KBM-7 (cell line): ENCODE measurements at places on chromosomes 12 and 14.

DNA sequence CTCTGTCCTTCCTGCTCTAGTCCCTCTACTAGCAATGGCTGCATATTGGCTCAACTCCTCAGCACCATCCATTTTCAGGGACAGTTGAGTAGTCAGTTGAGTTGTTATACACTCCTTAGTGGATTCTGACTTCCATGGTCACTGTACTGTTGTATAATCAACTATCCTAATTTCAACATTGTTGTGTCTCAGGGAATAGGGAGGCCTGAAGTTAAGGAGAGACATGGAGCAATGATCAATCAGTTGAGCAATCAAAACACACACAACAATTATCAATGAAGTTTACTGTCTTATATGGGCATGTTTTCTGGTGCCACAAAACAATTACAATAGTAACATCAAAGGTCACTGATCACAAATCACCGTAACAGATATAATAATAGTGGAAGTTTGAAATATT, 255.9 kb downstream of the KCNC2 start:
- DNase-seq = no peak

DNA sequence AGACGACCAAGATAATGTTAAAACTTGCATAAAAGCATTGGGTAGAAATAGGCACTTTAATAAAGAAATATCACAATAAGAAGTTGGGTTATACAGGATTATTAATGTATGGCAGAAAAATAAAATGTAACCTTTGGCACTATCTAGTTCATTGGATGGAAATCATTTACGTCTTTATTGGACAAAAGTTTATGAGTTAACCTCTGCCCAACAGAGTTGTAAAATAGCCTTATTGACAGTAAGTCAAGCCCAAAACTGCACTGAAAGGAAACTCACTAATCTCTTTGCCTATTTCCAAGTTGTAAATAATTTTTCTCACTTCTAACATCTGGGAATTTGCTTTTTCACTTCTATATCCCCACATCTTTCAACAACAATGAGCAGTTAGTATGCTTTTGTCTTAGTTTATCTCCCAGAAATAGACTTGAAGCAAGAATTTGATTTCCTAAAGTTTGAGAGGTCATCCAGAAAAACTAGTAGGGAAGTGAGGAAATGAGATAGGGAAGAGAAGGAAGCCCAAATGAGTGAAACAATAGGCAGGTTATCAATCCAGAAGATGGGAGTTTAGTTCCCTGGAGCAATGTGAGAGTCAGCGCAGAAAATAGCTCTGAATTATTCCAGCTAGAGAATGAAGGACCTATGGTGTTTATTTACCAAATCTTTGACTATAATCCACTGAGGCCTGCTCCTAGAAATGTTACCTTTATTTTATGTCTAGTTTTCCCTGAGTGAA, 434.8 kb downstream of the CCER1 start:
- no peak for DNase-seq

GRCh38 chr14:86639146-86639545, 1109.2 kb downstream of the FLRT2 start:
- peak; percentile 5 for DNase-seq

DNA sequence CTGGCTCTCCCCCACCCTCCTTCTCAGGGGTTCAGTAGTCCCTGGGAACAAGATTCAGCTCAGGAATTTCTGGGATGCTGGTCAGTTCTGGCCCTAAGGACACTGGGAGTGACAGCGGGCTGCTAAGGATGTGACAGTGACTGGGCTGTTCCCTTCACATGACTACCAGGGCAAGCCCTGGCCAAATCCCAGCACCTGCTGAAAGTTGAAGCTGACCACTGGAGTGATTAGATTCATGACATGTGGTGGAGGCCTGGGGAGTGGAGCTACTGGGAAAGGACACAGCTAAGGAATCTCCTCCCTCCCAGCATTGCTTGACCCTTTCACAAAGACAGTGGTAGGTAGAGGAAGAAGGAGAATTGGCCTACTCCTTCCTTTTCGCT, 204.9 kb downstream of the DAD1 start:
- no peak for DNase-seq

- DNase-seq = peak; percentile 90
These were observed 104.0 kb downstream of the CCDC91 start for GRCh38 chr12:28294300-28294699.

DNA sequence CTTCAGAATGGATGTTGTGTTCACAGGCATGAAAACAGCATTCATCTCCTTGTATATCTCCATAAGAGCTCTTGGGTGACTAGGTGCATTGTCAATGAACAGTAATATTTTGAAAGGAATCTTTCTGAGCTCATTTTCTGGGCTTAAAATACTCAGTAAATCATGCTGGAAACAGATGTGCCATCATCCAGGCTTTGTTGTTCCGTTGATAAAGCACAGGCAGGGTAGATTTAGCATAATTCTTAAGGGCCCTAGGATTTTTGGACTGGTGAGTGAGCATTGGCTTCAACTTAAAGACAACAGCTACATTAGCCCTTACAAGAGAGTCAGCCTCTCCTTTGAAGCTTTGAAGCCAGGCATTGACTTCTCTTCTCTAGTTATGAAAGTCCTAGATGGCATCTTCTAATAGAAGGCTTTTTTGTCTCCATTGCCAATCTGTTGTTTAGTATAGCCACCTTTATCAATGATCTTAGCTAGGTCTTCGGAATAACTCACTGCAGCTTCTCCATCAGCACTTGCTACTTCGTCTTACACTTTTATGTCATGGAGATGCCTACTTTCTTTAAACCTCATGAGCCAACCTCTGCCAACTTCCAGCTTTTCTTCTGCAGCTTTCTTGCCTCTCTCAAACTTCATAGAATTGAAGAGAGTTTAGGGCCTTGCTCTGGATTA, 79.6 kb upstream of the PSMA6 start:
- no peak for DNase-seq

GRCh38 chr12:98754095-98754494, 109.0 kb downstream of the APAF1 start:
- DNase-seq = no peak

DNA sequence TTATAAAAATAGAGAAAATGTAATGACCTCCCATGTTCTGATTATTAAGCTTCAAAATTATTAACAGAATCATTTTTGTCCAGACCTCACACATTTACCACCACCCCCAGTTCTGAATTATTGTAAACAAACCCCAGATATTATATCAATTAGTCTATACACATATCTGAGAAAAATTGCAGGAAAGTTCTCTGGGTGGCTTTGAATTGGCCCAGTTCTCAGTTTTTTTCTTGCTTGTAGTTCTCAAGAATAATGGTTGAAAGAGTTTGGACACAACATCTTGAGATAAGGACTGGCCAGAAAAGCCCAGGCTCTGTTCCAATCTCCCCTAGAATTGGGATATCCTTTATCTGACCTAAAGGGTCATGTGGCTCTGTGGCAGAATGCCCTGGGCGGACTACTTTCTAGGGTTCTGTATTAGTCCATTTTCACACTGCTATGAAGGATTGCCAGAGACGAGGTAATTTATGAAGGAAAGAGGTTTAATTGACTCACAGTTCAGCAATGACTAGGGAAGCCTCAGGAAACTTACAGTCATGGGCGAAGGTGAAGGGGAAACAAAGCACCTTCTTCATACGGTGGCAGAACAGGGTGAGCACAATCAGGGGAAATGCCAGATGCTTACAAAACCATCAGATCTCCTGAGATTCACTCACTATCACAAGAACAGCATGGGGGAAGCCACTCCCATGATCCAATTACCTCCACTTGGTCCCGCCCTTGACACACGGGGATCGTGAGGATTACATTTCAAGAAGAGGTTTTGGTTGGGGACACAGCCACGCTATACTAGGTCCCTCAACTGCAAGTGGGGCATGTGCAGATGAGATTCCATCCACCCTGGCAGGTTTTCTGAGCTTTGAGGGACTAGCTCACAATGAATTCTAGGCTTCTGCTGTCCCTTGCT, 1504.6 kb upstream of the FLRT2 start:
- DNase-seq = no peak

DNA sequence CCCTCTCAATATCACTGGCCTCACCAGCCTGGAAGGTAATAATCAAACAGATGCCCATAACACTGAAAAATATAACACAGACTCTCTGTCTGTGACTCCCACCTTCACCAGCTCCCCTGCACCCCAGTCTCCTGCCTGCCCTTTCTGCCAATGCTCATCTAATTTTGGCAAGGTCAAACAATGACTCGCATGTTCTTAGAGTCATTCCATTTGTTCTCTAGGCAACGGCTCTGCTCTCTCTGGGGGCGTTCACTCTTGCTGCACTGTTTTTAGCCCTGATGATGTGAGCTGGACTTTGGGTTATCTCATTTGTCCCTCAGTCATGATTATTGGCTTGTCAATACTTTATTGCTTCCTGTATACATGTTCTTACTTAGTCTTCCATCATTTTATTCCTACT, 691.8 kb downstream of the FLRT2 start:
- DNase-seq = no peak

DNA sequence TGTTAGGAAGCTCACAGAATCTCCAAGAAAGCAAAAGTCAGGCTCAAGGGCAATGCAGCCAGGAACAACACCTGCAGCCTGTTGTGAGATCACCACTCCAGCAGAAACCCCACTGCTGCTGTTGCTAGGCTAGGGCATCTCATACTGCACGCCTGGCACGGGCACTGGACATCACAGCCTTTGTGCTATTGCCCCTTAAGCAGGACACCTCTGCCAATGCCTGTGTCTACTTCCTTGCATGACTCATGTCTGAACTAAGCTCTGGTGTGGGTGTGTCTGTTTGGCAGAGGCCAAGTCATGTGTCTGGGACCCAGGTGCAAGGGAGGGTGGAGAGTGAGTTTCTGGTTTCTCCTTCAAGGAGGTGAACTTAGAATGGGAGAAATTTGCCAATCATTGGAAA, 10.0 kb upstream of the DDX47 start:
- no peak for DNase-seq

- DNase-seq = no peak
These were observed 24.7 kb downstream of the RPL10L start for GRCh38 chr14:46626876-46627275.

DNA sequence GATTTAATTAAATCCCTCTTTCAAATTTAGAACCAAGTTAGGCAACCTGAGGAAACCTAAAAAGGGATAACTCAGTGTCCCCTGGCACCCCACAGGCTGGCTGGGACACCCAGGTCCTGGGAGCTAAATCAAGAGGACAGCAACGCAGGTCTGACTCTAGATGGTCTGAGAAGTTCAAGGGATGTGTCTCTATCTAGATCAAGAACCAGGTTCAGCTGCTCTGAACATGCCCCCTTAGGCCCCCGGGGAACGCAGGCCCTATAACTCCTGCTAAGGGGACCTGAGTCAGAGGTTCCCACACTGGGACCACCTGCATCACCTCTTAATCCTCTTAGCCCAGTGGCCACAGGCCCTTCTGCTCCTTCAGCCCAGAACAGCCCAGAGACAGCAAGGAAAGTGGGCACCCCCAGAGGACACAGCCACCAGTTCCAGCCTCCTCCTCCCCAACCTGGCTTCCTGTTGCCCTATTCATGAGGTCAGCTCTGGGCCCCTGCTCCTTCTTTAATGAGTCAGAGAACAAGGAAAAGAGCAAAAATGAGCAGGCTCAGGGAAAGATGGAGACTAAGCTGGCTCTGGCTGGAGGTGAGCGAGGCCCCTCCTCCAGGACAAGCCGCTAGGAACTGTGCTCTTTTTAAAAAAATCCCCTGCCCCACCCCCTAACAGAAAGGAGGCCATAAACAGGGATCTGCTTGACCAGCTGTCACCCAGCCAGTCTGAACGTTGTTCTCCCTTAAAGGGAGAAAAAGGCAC, 10.8 kb downstream of the PITPNM2 start:
- DNase-seq = peak; percentile 8

DNA sequence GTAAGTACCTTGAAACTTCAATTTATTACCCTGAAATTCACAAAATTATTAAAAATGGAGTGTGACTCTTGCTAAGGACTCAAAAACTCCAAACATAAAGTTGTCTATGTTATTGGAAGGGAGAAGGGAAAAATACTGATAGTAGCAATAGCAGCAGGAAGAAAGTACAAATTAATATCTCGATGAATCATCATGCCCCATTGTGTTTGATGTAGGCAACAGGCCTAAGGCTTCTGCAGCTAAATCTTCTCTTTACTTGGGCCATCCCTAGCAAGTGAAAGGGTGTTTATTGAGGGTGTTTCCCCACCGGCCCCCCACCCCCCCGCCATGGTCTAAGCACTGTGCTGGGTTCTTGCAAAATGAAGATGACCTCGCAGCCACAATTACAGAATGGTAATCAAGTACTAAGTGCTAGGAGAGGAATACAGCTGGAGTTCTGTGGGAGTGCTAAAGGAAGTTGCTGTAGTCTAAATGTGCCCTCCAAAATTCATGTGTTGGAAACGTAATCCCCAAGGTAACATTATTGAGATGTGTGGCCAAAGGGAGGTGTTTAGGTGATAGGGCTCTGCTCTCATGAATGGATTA, 76.5 kb downstream of the SNAPC1 start:
- DNase-seq = no peak

DNA sequence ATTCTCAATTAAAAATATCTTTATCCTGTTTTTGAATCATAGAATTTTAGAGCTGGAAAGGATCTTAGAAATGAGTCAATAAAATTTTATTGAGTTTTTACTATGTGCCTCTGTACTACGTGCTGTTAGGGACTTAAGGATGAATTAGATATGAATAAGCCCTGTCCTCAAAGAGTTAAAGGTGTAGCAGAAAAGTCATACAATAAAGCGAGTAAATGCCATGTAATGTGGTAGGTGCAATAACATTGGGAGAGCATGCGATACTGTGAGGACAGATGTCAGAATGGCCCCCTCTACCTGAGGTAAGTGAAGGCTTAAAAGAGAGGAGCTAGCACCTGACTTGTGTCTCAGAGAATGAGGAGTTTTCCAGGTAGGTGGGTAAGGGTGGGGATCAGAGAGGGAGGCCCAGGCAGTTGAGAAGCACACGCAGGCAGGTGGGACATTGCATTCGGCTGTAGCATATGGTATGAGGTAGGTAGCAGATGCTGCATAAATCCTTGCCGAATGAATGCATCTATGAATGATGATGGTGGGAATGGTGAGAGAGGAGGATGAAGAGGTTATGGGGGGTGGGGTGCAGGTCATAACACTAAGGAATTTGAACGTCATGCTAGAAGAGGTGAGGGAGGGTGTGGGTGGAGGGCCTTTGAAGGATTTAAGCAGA, 35.4 kb upstream of the ATP23 start:
- DNase-seq = no peak

GRCh38 chr12:1644534-1645438, 15.8 kb downstream of the WNT5B start:
- DNase-seq = no peak

DNA sequence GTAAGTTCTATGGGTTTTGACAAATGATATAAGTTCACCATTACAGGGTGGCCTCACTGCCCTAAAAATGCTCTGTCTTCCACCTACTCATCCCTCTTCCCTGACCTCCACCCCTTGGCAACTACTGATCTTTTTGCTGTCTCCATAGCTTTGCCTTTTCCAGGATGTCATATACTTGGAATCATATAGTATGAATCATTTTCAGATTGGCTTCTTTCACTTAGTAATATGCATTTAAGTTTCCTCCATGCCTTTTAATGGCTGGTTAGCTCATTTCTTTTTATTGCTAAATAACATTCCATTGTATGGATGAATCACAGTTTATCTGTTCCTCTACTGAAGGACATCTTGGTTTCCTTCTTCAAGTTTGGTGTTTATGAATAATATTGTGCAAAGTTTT, 14.0 kb upstream of the PEX5 start:
- no peak for DNase-seq

- no peak for DNase-seq
These were observed 36.6 kb downstream of the TC2N start for GRCh38 chr14:91830777-91831176.
